ENCODE measurements at places on chromosomes 1 and 21. TPM values are rescaled to one million over a fixed set of nuclear protein-coding genes. Genes with fewer than 3 reads are reported as not detected.

The AQP10 gene
- total RNA-seq = not detected

The TYW3 gene
- 15.0 TPM for total RNA-seq

The CHIA gene
- total RNA-seq = not detected

The PLA2G5 gene
- total RNA-seq = not detected

The RHD gene
- total RNA-seq = not detected

The PYHIN1 gene
- 59.4 TPM for total RNA-seq

The CFAP141 gene
- total RNA-seq = not detected

The ARHGEF2 gene
- total RNA-seq = 159 TPM

The HES2 gene
- total RNA-seq = 0.52 TPM

The PTPRF gene
- total RNA-seq = 0.23 TPM

The ERO1B gene
- total RNA-seq = 2.6 TPM

The HEYL gene
- not detected for total RNA-seq

The OR2L8 gene
- total RNA-seq = not detected

The BSND gene
- total RNA-seq = 0.07 TPM

The OR6N2 gene
- not detected for total RNA-seq

The OR10Z1 gene
- not detected for total RNA-seq

The DDI2 gene
- 31.4 TPM for total RNA-seq

The CHI3L2 gene
- total RNA-seq = 13.0 TPM

The RIMKLA gene
- total RNA-seq = 1.5 TPM

The MIXL1 gene
- not detected for total RNA-seq

The TLCD4 gene
- not detected for total RNA-seq

The HSF2BP gene
- total RNA-seq = 0.47 TPM

The TCP10L gene
- not detected for total RNA-seq

The PPIAL4G gene
- 1.3 TPM for total RNA-seq

The EDN2 gene
- total RNA-seq = not detected

The CHODL gene
- total RNA-seq = 0.91 TPM

The TMOD4 gene
- total RNA-seq = 2.9 TPM

The LYPLAL1 gene
- total RNA-seq = 17.7 TPM

The BARHL2 gene
- total RNA-seq = not detected

The CLDN8 gene
- total RNA-seq = not detected

The NGF gene
- total RNA-seq = not detected

The ACTL8 gene
- total RNA-seq = not detected

The TUFT1 gene
- 2.5 TPM for total RNA-seq

The NR1I3 gene
- total RNA-seq = not detected

The RAD54L gene
- total RNA-seq = 57.2 TPM

The TFB2M gene
- total RNA-seq = 7.2 TPM

The EFNA4 gene
- total RNA-seq = 5.3 TPM

The ADGRB2 gene
- 1.3 TPM for total RNA-seq

The SLC2A5 gene
- total RNA-seq = not detected

The SPATA21 gene
- not detected for total RNA-seq

The FAM167B gene
- total RNA-seq = 0.80 TPM

The GLIS1 gene
- total RNA-seq = not detected

The RIIAD1 gene
- total RNA-seq = not detected

The NPPA gene
- total RNA-seq = not detected

The RBM11 gene
- total RNA-seq = 2.2 TPM

The C1QC gene
- total RNA-seq = not detected

All from activated CD8-positive, alpha-beta memory T cell treated with anti-CD3 and anti-CD28 coated beads, Interleukin-2, amount 10 ng/mL, durations not matched to agents 7 days and 5 days (primary cell).